NCI-H526 (cell line): ENCODE measurements at places on chromosomes 4 and X.

GRCh38 chrX:20284992-20285391 lies 18.3 kb upstream of the RPS6KA3 start:
- DNase-seq: no peak

DNA sequence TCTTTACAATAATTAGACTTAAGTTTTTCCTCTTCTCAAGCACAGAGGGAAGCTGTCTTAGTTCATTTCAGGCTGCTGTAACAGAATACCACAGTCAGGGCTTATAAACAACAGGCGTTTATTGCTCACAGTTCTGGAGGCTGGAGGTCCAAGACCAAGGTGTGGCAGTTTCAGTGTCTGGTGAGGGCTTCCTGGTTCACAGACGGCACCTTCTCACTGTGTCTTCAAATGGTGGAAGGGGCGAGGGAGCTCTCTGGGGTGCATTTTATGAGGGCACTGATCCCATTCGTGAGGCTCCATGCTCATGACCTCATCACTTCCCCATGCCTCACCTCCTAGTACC lies 115.7 kb upstream of the MXRA5 start:
- DNase-seq: no peak

DNA sequence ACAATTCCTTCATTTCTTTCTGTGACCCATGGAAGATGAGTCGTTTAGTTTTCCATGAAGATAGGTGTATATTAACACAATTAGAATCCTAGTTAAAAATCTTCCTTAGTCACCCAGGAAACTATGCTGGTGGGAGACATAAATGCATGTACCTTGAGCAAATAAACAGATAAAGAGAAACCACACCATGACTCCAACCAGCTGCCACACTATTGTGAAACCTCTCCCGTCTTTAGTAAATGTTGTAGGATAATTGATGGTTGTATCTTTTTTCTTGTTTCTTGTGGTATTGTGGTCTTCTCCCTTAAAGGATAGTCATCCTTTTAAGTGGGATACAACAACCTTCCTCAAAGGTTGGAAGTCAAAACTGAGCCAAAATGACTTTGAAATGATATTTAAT lies 103.8 kb upstream of the LEF1 start:
- no peak for DNase-seq

DNA sequence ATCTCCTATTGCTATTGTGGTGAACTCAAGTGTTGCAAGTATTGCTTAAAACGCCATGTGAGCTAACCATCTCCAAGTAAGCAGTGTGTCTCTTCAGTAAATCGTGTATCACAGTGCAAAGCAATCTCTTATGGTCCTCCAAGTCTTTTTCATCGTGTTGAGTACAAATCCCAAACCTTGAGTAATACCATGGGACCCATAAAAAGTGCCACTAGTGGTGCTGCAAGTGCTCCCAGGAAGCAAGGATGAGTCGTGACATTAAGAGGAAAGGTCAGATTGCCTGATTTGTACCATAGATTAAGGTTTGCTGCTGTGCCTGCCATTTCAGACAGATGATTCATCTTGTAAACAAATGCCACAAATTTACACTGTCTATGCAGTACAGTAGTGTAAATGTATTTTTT lies 66.9 kb upstream of the BMPR1B start:
- no peak for DNase-seq

DNA sequence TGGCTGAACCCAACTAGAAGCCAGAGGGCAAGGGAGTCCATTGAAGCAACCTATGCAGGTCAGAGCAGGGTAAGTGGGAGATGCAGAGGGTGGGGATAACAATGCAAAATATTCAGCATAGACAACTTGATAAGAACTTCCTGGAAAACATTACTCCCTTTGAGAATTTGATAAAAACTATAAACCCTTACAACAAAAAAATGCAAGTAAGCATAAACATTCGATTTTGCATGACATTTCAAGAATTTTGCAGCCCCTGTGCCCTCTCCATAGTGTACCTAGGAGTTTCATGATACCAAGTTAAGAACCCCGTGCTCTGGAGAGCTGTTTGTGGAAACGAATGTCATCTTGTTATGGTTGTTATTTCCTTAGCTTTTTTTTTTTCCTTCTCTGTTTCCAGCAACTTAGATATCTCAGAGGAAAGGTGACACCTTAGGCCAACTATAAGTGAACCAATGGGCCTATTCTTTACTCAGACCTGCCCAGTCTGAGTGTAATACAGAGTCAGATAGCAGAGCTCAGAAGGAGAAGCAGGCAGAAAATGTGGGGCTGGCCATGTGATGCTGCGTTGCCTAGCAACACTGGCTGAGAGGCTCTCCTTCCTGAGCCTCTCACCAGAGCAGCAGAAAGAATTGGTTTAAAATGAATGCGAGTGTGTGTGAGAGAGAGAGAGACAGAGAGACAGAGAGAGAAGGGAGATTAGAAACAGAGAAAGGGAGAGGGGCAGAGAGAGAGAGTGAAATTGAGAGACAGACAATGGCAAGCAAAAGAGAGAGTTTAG lies 36.7 kb upstream of the GABRQ start:
- no peak for DNase-seq
